ENCODE measurements at places on chromosomes 3 and 15.

GRCh38 chr3:133293397-133294110 is 106.3 kb upstream of the BFSP2 start:
- no peak for DNase-seq

DNA sequence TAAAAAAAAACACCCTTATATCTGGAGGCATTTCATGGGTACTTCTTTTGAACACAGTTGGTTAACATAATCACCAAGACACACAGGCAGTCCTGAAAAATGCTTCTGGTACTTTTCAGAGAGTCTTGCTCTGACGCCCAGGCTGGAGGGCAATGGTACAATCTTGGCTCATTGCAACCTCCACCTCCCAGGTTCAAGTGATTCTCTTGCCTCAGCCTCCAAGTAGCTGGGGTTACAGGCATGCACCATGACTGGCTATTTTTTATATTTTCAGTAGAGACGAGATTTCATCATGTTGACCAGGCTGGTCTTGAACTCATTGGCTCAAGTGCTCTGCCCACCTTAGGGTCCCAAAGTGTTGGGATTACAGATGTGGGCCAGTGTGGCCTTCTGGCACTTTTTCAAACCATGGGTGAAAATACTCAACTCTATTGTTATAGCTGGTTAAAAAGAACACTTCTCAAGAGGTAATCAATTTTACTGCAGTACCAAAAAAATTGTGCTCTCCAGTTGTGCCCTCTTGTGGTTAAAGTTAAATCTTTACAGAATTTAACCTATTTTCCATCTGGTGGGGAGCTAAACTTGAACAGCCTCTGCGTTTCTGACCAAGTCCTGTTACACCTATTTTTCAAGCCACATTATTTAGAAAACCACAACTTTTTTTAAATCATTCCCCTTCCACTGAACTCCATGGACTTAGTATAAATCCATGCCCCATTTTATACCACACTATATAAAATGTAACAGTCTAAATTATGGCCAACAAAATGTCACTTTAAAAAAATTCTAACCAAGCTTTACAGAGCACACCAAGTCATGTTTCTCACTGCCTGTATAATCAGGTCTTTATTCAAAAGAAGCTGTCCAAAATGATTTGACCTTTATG is 1.2 kb upstream of the SNAPC5 start:
- peak; percentile 42 for DNase-seq

DNA sequence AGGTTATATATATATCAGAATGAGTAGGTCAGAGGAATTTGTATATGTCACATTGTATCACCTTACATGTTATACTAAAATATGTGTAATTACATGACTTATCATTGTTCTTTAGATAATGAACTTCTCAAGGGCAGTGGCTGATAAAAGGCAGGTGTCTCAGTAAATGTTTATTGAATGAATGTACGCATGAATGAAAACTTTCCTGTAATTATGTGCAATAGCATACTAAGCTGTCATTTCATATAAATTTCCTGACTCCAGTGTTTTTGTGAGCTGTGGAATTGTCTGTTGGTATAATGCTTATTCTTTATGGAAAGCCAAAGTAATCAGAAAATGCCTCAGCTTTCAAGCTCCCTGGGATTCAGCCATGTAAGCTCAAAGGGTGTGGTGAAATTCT is 4.2 kb downstream of the TBC1D23 start:
- no peak for DNase-seq

GRCh38 chr15:27241943-27242342 is 271.0 kb downstream of the GABRG3 start:
- DNase-seq = peak; percentile 57

DNA sequence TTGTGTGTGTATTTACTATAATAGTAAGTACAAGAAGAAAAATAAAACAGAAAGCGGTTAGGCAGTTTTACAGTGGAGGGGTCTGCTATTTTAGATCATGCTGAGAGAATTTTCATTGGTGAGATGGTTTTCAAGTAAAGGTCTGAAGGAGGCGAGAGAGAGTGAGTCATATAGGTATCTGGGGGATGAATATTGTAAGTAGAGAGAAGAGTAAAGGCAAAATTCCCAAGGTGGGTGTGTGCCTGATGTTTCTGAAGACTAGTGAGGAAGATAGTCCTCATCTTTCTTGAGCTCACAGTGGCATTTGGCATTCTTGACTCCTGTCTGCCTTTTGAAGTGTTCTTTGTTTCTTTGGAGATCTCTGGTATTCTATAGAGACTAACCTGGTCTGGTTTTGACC is 38.6 kb downstream of the CRYBG3 start:
- DNase-seq = no peak

GRCh38 chr3:196995027-196995426 is 26.4 kb upstream of the PIGZ start:
- DNase-seq = no peak

- no peak for DNase-seq
Observed at GRCh38 chr3:133742351-133743091, 3.7 kb upstream of the TF start.

- DNase-seq = no peak
Observed at GRCh38 chr3:196246612-196247308, 30.4 kb downstream of the SLC51A start.

GRCh38 chr3:157495846-157496245 is 7.4 kb downstream of the VEPH1 start:
- no peak for DNase-seq

- no peak for DNase-seq
Observed at GRCh38 chr15:98914626-98915025, 93.0 kb downstream of the PGPEP1L start.

GRCh38 chr3:144995856-144996255 is 1024.2 kb downstream of the DIPK2A start:
- DNase-seq = no peak

GRCh38 chr15:32738666-32739065 is 20.9 kb downstream of the GREM1 start:
- DNase-seq = no peak

DNA sequence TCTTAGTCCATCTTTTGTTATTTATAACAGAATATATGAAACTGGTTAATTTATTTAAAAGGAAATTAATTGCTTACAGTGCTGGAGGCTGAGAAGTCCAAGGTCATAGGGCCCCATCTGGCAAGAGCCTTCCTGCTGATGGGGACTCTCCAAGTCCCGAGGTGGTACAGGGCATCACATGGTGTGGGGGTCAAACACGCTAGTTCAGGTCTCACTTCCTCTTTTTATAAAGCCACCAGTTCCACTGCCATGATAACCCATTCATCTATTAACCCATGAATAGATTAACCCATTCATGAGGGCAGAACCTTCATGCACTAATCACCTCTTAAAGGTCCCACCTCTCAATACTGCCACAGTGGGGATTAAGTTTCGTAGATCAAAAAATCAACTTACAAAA is 659.3 kb downstream of the NAALADL2 start:
- no peak for DNase-seq

DNA sequence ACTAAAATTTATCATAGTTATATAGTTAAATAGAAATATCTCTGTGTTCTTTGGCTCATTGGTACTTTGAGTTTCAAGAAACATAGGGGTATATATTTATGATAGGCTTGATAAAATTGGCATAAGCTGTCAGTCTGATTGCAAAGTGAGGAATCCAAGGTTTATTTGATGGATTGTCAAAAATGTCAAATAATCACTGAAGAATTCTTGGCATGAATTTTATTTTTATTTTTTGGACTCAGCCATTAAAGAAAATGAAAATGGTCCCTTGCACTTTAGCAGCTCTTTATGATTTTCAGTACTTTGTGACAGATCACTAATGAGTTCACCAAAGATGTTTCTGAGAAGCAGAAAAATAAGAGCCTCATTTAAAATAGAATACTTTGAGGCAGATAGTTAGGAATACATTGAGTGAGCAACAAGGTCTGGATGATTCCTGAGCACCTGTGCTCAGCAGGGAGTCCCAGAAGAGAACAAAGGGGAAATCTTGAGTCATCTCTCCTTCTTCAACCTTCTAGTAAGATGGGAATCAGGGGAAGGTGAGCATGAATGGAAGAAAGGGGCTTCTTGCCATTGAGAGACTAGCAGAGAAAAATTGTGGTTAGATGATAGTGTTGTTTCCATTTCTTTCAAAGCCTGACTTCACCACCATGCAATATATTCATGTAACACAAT is 85.3 kb upstream of the VEPH1 start:
- no peak for DNase-seq

DNA sequence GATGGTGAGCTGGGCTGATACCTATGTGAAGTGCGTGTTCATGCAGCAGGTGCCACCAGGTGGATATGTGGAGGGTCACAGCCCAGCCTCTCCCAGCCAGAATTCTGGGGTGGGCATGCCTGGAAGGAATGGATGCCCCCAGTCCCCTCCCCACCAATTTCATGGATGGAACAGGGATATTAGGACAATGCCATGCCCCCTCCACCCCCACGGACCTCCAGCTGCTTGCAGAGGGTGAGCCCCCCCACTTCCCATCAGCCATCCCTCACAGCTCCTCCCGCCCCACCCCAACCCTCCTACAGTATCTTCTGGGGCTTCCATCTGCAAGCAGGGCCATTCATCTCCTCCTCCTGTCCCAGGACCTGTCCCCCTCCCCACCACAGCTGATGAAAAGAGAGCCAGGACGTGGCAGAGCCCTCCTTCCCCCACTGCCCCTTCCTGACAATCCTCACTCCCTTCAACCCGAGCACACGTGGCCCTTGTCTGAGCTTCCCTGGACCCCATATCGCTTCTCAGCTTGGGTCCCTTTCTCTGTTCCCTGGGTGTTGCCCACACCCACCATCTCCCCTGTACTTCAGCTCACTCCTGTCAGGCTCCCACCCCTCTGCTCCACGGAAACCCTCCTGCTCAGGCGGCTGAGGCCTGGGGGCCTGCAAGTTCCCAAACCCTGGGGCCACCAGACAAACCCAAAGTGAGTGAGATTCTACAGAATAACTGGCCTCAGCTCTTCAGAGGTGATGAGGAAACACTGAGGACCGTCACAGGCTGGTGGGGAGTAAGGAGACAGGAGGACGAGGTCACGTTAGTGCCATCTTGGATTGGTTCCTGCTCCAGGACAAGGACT is 2.8 kb upstream of the SEMA3G start:
- no peak for DNase-seq

- no peak for DNase-seq
Observed at GRCh38 chr3:10599444-10599843, 94.1 kb upstream of the ATP2B2 start.

DNA sequence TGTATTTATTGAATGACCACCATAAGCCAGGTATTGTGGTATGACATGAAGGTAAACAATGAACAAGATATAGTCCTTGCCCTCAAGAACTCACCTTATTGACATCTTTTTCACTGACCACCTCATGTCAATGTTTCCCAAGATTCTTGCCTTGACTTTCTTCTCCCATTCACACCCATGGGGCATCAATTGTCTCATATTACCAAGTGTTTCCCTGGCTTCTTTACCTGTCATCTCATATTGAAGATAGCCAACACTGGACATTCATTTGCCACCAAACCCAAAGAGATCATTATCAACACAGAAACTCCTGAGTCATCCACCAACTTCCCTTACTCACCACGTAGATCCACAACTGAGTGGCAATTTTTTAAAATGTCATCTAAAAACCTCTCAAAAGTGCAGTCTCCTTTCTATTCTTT is 2.2 kb downstream of the EFHB start:
- DNase-seq = no peak

DNA sequence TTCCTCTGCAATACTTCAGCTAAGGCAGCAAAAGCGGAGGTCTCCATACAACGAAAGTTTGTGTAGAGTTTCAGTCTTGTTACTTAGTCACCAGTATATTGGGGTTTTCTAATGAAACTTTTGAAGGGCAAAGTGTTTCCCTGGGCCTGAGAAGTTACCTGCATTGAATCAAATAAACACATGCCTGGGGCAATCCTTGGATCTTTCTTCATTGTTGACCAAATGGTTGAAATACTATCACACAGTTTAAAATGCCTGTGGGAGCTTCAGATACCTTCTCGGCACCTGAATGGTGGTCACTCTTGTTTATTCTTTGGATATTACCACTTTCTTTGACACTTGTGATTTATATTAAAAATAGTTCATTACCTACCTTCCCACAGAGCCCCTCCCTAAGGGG is 988 bp upstream of the CHSY1 start:
- DNase-seq = no peak

DNA sequence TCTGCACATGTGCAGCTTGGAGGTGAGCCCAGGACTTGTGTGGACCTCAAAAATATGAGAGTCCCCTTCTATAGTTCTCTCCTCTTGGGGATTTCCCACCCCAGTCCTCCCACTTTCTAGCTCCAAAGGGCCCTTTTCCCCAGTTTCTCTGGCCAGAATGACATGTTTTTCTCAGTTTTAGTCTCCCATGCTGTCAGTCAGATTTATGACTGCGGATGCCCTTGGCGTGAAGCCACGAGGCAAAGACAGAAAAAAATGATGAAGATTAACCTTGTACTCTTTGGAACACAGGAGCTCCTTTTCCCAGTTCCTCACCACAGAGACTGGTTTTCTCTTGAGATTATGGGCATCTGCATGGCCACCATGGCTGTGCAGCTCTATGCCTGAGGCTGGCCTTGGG is 72.0 kb upstream of the TTBK2 start:
- DNase-seq = no peak

DNA sequence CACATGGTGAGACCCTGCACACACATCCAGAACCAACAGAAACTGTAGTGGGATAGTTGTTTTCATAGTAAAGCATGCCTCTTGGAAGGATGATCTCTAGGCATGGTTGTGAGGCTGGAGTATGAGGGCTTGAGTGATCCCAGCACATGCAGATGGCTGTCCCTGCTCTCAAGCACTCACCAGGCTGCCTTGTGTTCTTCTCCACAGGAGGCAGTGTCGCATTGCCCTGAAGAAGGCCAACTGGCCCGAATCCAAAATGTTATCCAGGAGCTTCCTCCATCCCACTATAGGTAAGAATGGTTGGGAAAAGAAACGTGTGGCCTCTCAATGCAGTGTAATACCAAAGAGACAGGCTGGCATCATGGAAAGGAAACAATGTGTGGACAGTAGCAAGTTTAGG is 82.7 kb downstream of the TMEM39A start:
- DNase-seq = no peak

- DNase-seq = no peak
Observed at GRCh38 chr3:143571548-143571947, 276.7 kb downstream of the SLC9A9 start.

DNA sequence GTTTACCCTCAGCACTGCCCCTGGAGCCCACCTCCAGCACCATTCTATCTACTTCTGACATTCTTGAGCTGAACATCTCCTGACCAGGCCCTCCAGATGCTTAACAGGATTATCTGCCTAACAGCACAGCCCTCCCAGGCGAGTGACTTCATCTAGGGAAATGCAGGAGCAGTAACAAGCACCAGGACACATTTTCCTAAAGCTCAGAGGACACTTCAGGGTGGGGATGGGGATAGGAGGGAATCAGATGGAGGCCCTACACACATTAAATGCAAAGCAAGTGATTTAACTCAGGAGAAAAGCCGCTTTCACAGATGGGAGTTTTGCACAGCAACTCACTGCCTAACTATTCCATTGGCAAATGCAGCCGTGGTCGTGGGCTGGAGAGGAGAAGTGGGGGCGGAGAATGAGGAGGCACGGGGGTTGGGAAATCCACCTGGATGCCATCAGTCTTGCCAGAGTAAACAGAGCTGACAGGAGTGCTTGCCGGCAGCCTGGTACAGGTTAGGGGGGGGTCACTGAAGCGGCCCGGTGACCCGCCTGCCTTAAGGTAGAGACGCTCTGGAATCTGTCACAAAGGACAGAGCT is 21.3 kb upstream of the BNC1 start:
- no peak for DNase-seq

- DNase-seq = no peak
Observed at GRCh38 chr15:38672814-38673670, 108.4 kb upstream of the RASGRP1 start.

GRCh38 chr3:15342945-15343344 is 10.6 kb upstream of the SH3BP5 start:
- DNase-seq = no peak
